ENCODE measurements at places on chromosomes 6 and 20.
A peak's percentile ranks its signal among the peaks of the same experiment; 100 is the strongest.

DNA sequence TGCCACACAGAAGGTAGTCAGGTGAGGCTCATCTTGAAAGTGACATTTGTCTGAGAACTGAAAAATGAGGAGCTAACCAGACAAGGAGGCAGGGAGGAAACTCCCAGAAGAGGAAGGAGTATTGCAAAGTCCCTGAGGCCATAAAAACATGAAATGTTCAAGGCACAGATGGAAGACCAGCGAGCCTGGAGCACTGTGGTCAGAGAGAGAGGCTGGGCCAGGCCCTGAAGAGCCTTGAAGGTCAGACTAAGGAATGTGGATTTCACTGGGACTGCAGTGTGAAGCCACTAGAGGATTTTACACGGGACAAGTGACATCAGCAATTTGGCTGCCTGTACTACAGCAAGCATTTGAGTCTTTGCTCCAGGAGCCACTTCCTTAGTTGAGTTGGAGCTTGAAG is 21.1 kb upstream of the TMEM181 start:
- DNase-seq = no peak

DNA sequence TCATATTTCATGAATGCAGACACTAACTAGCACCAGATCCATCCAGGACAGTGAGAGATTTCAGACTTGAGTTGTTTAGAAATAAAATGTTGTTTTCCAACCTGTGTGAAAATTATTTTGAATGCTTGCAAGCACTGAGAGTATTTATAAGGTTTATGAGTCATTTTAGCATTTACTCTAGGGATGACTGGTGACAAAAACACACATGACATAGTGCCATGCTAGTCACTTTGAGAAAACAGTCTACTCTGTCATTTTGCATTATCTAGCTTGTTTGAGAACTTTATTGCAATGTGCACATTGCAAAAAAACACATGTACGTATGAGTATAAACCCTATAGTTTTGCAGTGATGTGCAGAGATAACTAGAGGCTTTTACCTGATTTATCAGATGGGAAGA is 456.6 kb downstream of the LMBRD1 start:
- no peak for DNase-seq

GRCh38 chr6:150875841-150876240 is 10.3 kb downstream of the MTHFD1L start:
- DNase-seq = no peak

- DNase-seq = peak; percentile 72
Observed at GRCh38 chr6:43070028-43070632, 6.0 kb upstream of the PTK7 start.

DNA sequence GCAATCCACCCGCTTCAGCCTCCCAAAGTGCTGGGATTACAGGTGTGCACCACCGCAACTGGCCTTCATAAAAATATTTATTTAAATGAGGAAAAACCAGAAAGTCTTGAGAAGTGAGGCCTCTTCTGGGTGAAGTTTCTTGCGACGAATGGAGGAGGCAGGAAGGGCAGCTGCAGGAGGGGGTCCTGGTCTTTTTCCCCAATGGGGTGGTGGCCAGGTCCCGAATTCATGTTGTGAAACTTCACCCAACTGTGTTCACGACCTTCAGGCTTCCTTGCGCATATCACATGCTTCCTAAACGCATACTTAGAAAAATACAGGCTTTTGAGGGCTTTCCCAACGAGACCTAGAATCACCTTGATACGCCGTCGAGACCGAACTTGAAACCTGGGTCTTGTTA is 145.1 kb downstream of the CDH4 start:
- DNase-seq = no peak
